Occipital lobe (tissue), 3 donors: ENCODE measurements at places on chromosomes 5 and 9. TPM values are rescaled to one million over a fixed set of nuclear protein-coding genes. Genes with fewer than 3 reads are reported as not detected.

DNA sequence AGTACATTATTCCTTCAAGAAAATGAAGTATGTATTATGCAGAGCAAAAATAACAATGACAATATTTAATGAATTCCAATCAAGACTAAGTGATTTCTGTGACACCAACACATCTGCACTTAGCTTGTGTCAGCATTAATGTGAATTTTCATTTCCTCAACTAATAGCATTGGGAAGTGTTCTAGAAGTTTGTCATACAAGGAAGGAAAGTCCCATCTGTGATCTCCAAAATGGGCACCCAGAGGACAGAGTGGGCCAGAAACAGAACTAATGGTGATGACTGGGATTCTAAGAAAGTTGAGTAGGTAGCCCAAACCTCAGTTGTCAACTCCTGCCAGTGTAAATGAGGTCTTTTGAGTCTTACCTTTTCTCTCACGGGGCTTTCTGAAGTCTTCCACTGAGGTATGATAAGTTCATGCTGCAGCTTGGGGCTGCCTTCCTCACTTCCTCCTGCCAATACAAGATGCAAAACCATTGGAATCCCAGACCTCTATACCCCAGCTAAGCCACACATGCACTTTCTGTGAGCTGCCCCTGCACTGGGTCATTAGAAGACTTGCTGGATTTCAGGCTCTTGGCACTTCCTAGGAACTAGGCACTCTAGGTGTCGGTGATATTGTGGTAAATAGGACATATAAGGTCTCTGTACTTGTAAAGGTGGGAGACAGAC, 4.9 kb downstream of the ADAM19 start:
- no peak for DNase-seq

DNA sequence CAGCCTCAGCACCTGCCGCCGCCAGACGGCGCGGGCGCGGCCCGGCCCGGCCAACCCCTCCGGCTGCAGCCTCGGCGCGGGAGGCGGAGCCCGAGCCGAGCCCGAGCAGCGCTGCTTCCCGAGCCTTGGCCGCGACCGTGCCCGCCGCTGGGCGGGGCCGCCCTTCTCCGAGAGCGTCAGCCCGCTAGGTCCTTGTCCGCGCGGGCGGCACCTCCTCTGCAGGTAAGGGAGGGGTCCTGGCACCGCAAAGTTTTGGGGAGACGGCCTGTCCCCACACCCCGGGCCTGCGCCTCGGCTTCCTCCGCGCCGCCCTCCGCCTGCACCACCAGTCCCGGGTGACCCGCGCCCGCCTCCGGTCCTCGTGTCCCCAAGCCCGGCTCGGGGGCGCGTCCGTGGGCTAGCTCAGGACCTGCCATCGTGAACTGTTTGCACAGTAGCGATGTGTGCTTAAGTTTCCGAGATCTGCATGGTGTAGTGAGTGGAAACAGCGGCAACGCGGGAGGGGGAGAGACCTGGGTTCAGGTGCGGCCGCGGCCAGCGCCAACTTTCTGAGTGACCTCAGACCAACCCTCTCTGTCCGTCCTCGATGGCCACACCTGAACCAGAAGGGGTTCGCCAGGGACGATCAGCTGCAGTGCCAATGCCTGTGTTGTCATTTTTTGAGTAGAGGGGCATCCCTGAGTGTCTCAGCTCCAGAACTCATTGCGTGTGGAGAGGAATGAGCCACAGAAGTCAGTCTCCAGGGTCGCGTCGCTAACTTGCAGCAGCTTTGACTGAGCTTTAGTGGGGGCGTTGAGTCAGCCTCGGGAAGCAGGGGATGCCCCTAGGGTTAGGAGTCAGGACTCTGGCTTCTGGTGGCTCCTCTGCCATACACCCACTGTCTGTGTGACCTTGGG, at the start of gene FRMPD1:
Gene FRMPD1, plus strand, starts transcription at position 82 of the 896 bp plus-strand sequence. CDS start 41,688 bp downstream, outside the sequence.
- DNase-seq, result no peak

DNA sequence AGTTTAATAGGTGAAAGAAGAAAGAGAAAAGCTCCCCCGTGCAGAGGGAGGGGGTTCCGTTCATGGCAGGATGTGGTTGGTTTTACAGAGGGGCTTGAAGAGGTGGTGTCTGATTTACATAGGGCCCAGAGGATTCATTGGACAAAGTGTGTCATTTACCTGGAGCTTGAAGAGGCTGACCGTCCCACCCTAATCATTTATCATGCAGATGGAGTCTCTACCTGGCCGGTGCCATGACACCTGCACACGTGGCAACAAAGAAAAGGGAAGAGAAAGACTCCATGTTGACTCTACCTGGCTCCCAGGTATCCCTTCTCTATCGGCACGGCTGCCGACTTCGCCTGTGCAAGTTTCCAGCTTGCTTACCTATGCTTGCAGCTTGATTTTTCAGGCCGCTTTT, 35.3 kb upstream of the PRRC2B start:
- DNase-seq, result no peak

GRCh38 chr9:117548556-117548955, 133.7 kb upstream of the ASTN2 start:
- no peak for DNase-seq

GRCh38 chr5:104650313-104651055, 1087.9 kb upstream of the NUDT12 start:
- DNase-seq, result no peak

DNA sequence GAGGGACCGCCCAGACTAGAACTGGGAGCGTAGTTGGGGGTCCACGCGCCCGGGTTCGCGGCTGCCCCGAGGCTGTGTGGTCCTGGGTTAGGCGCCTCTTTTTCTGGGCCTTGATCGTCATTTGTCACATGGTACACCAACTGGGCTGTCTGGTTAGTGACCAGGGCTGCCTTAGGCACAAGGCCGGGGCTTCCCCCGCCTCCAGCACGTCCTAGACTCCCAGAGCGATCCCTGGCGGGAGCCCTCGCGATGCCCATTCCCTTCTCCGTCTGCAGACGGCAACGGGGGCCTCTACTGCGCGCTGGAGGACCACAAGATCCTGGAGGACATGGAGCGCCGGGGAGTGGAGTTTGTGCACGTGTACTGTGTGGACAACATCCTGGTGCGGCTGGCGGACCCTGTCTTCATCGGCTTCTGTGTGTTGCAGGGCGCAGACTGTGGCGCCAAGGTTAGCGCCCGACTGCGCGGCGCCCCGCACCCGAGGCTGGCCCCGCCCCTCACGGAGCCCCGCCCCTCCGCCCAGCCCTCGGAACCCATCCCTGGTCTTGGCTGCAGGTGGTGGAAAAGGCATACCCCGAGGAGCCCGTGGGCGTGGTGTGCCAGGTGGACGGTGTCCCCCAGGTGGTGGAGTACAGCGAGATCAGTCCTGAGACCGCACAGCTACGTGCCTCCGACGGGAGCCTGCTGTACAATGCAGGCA, 1.5 kb downstream of the UAP1L1 start:
- no peak for DNase-seq

DNA sequence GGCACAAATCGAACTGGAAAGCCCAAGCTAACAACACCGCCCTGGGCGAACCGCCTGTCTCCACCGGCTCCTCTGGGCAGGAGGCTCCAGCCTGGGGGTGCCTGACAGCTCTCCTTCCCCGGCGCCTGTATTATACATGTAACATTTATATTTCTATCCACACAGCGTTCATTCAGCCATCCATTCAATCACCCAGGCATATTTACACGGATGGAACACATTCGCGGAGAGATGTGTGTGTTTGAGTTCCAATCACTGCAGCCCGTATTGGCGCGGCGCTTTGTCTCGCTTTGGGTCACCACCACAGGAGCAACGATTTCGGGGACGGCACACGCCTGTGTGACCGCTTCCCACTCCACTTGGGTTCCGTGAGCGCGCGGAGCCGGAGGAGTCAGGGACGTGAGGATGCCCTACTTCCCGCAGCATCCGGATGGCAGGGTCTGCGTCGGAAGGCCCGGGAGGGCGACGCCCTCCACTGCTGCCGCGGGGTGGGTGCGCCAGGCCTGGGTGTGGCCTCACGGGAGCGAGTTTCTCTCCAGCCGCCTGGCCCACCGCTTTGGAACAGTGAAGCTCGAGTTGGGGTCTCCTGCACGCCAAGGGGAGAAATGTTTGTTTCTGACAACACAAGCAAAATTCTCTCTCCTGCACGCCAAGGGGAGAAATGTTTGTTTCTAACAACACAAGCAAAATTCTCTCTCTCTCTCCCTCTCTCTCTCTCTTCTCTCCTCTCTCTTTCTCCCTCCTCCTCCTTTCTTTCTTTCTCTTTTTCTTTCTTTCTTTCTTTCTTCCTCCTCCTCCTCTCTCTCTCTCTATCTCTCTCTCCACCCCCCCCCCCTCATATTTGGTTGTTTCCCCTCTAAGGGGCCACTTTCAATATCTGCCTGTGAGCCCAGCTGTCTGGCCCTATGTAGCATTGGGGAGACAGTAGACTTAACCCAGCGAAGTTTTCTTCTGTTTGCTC, 1.1 kb upstream of the SV2C start:
- no peak for DNase-seq

DNA sequence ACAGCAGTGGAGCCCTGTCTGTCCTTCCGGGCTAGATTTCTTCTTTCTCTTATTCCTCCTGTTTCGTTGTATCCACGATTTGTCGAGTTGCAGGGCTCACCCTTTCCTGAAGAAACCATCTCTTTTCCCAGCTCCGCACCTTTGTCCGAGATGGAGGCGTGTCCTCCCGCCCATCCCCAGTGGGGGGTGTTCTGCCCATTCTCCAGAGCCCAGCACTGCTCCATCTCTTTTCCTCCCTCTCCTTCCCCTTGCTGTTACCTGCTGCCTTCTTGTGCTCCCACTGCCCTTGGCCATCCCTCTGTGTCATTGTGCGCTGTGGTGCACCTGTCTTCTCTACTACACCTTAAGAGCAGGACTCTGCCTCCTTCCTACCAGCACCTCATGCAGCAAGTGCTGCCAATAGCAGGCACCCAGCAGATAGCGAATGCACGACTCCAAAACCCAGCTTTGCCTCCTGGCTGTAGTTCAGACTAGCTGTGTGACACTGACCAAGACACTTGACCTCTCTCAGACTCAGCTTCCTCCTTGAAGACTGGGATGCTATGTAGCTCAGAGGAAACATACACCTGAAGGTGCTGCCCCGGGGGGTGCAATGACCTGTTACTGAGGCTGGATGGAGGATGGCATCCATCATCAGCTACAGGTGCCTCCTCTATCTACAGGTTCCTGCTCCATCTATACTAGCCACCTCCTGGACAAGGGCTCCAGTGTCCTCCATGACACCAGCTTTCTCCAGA, 8.9 kb downstream of the OR13J1 start:
- DNase-seq, result no peak

DNA sequence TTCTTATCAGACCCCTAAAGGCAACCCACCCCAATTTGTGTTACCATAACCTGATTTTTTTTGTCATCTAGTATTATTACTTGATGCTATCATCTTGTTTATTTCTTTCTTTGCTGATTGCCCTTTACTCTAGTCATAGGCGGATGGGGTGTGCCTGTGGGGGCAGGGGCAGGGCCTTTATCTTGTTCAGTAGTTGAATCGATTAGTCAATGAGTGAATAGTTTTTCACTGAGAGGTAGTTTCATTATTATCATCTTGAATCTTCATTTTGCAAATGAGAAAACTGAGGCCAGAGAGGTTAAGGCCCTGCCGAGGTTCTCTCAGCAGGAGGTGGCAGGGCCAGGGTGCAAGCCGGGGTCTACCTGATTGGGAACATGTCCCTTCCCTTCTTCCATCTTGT, 9.4 kb upstream of the GM2A start:
- DNase-seq, result no peak

DNA sequence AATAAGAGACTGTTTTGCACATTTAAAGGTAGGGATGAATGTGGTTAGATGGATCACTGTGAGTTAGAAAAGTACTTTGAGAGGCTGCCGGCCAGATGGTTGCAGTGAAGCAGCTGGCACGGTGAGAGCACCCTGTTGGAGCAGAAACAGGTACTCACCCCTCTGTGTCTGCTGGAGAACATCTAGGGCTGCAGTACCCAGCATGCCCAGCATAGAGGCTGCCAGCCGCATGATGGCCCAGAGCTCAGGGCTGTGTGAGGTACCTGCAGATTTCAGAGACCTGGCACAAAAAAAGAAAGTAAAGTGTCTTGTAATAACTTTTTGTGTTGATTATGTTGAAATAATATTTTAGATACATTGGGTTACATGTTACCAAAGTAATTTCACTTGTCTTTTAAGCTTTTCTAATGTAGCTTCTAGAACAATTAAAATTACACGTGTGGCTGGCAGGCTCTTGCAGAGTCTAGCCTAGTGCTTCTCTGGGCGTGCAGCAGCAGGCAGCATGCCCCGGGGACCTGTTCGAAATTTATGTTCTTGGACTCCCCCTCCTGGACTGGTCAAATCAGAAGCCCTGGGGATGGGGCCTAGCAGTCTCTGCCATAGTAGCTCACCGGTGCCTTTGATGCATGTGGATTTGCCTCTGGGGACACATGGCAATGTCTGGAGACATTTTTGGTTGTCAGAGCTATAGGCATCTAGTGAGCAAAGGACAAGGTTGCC, 11.1 kb downstream of the WDR5 start:
- no peak for DNase-seq

DNA sequence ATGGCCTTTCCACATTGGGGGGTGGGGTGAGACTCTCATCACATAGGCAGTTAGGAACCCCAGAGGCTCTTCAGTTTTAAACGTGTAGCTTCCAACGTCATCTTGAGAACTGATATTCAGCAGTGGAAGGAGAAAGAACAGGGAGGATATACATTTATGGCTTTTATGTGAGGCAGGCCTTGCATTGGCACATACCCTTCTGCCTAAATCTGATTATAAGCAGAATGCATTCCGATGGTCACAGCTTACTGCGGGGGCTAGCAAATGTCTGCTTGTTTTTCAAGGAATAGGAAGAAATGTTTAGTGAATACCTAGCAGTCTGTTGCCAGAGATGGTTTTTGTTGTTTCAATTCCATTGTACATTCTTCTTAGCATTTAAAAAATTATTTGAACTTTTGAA, 98.9 kb upstream of the DHFR start:
- DNase-seq, result no peak

DNA sequence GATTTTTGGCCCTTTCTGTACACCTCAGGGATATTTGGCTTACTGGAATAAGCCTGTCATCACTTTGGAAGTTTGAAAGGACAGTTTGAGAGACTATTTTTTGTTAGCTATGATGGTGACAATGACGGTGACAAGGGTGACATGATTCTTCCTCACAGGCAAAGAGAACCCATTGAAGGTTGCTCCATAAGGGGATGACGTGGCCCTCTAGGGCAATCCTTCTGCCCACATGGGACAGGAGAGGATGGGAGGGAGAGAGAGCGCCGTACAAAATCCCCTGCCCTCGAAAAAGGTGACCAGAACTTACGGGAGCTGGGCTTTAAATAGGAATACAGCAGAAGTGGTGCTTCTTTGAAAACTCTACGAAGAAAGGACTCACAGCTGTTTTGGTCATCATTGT, 22.6 kb downstream of the HRH2 start:
- DNase-seq, result no peak

- no peak for DNase-seq
These were observed 41.2 kb upstream of the FAM174A start for GRCh38 chr5:100493996-100494395.

The CDO1 gene
- total RNA-seq, result 73.2 TPM

The TBC1D2 gene
- 1.9 TPM for total RNA-seq

The ACOT12 gene
- 2.8 TPM for total RNA-seq

The RORB gene
- 52.4 TPM for total RNA-seq

The SOWAHA gene
- 5.1 TPM for total RNA-seq

The PCDHGA11 gene
- 16.4 TPM for total RNA-seq

The HSPB3 gene
- 0.47 TPM for total RNA-seq

The HAVCR1 gene
- total RNA-seq, result 0.31 TPM

The DDX4 gene
- total RNA-seq, result not detected

The UAP1L1 gene
- total RNA-seq, result 0.31 TPM

The PAEP gene
- total RNA-seq, result not detected

The RANBP3L gene
- total RNA-seq, result 14.7 TPM

The MOB3B gene
- 6.2 TPM for total RNA-seq

The NOXA1 gene
- 2.0 TPM for total RNA-seq
